ENCODE measurements at places on chromosomes 1 and 21.

- DNase-seq = no peak
These were observed 48.5 kb upstream of the OLIG2 start for GRCh38 chr21:32977216-32977615.

- DNase-seq = no peak
These were observed 2.5 kb upstream of the POGK start for GRCh38 chr1:166836733-166837132.

DNA sequence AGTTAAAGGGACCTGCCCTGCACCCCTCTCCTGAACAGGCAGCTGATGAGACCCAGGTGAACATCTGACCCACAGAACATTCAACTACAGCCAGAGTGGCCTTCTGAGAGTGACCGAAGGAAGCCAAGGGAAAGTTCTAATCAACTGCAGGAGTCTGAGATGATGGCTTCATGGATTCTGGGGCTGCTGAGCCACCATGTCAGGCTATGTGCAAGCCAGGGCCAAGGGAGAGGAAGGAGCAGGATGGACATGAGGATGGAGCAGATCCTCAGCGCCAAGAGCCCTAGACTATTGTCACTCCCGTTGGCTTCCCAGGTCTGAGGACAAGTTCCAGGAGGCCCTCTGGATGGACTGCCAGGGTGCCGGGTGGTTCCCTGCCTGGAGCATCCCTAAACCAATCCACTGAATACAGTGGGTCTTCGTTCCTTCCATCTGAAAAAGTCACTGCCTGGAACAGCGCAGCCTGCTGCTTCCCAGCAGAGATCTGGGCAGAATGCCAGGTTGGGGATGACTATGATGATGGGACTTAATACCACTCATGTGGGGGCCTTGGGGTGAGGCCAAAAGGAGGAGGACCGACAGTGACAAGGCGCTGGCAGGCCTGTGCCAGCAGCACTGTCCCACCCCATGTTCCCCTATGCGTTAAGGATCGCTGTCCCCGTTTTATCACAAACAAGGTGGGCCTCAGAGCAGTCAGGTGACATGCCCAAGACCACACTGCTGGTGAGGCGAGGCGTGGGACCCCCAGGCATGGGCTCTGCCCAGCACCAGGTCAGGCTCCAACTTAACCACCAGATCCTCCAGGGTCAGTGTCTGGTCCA, 19.8 kb downstream of the SPOCD1 start:
- DNase-seq = no peak

DNA sequence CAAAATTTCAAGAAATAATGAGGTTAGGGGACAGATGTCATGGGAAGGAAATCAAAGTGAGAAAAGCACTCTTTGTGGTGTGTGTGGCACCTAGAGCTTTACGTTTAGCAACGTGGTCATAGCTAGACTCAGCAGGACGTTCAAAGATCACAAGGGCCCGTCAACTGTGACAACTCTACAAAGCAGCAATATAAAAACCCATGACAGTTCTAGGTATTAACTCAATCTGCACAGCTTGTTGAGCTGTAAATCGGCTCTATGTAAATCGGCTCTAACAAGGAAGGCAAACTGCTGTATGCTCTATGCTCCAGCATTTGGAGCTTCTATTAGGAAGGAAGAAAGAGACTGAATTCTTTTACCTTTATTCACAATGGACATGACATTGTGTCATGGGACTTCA, 64.8 kb downstream of the TP53BP2 start:
- no peak for DNase-seq

DNA sequence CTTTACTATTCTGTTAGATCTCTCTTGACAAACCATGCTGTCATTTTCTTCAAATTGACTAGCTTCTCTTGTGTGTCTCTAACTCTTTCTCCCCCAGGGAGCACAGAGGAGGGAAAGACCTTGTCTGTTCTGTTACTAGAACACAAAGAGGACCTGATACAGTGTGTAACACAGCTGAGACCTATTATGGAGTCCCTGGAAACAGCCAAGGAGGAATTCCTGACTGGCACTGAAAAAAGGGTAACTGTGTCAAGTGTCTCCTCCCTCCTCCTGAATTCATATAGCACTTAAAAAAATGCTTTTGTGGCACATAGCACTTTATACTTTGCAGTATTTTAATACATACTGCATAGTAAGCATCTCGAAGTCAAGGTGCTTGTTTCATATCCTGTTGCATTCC, 50.6 kb downstream of the ZBTB40 start:
- DNase-seq = no peak

- peak; percentile 21 for DNase-seq
These were observed 53.1 kb upstream of the LBR start for GRCh38 chr1:225480825-225481434.

DNA sequence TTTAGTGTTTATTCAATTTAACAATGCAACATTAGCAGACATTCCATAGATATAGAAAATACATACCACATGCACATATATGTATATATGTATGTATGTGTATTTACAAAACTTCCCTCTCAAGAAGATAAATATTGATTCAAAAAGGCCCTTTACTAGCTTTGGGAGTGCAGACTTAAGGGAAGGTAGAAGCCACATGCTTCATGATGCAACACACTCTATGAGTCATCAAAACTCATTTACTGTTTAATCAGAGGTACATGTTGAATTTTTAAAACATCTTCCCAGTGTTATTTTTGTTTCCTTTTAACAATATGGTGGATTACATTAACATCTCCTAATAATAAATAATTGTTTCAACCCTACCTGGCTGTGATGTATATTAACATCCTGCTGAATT, 61.4 kb upstream of the KIRREL1 start:
- DNase-seq = peak; percentile 76

DNA sequence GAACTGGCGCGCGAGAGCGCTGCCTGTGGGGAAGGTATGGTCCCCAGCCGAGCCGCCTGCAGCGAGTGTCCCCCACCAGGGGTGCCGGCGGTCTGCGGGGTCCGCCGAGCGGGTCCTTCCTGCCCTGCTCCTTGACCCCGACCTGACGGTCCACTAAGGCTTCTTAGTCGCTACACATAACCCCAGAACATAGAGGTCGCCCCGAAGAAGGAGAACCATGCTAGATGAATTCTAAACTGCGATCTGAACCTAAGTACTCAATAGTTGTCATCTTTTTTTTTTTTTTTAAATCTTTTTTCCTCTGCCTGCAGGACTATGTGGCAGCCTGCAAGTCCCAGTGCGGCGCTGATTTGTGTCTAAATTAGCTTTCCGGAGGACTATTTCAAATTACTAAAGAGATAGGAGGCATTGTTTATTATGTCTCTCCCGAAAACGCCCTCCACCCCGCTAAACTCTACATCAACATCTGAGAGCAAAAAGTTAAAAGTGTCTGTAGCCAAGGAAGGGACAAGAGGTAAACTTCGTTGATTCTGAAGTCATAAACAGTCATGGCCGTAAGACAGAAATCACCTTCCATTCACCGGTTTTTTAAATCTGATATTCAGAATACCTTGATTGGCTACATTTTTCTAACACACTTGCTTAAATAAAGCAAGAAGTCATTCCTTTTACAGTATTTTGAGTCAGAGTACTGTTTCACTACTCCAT, 476 bp downstream of the AXDND1 start:
- DNase-seq = peak; percentile 4

DNA sequence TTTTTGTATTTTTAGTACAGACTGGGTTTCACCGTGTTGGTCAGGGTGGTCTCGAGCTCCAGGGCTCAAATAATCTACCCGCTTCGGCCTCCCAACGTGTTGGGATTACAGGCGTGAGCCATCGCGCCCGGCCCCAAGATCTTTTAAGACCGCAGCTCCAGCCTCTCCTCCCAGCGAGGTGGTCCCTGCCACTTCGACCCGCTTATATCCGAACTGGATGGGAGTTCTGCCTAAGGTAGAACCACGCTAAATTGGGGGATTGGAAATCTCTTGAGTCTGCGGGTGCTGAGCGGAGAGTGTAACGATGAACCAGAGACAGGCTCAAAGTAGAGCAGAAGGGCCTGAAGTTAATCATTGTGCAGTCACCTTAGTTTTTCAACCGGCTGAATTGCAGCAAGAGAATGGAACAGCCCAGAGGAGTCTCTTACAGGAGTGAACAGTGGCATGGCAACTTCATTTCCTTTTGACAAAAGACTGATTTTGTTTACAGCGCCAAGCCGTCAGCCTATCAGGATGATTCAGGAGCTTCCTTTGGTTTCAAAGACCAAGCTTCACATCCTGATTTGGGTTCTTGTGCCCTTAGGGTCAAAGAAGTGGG, 726 bp upstream of the CYB5R1 start:
- DNase-seq = peak; percentile 63

GRCh38 chr1:84164567-84165021, 20.5 kb downstream of the PRKACB start:
- DNase-seq = no peak

- peak; percentile 55 for DNase-seq
These were observed 22.0 kb downstream of the CNST start for GRCh38 chr1:246588159-246588721.

- DNase-seq = peak; percentile 97
These were observed 127.0 kb downstream of the MRPS6 start for GRCh38 chr21:34200288-34200905.

DNA sequence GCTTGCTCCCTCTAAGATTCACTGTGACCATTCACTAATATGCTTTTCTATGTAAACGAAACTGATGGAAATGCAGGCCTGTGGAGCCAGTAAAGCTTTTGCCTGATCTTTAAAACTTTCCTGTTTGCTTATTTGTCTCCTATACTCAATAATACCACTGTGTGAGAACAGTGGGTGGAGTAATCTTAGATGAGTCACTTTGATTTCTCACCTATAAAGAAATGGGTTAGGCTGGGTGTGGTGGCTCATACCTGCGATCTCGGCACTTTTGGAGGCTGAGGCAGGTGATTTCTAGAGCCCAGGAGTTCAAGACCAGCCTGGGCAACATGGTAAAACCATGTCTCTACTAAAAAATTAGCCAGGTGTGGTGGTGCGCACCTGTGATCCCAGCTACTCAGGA, 70.8 kb downstream of the RWDD3 start:
- no peak for DNase-seq

GRCh38 chr1:36198641-36199040, 25.6 kb upstream of the THRAP3 start:
- no peak for DNase-seq

DNA sequence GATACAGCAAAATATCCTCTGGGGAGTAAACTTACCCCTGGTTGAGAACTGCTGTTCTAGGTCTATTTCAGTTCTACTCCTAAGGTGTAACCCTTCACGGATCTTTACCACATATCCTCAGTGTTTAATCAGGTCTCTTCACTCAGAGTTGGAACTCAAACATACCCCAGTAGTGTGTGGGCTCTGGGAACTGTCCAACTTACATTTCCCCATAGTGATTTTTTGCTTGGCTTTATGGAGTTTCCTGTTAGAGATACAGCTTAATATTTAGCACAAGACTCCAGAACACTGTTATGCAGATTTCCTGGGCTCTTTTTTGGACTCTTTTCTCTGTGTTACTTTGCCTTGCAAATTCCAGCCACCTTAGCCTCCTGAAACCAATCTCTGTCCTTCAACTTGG, 26.7 kb upstream of the LIN9 start:
- DNase-seq = no peak

GRCh38 chr1:24486331-24487065, 16.1 kb upstream of the RCAN3 start:
- DNase-seq = no peak

DNA sequence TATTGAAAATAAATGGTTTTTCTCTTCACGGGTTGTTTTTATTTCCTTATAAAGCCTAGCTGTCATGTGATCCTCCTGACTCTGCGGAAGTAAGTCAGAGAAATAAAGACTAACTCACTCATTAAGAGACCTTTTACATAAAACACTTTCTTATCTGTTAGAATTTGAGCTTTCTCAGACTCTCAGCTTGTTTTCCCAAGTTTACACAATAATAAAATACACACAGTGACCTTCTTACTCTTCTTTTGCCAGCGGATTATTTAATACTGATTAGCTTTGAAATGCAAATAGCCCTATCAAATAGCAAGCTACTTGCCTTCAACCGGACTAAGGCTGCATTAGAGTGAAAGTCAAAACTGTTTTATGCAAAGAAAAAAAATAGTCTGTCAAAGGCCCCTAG, 45.5 kb upstream of the CXADR start:
- no peak for DNase-seq

- DNase-seq = no peak
These were observed 80.8 kb downstream of the MATN1 start for GRCh38 chr1:30642391-30643120.

DNA sequence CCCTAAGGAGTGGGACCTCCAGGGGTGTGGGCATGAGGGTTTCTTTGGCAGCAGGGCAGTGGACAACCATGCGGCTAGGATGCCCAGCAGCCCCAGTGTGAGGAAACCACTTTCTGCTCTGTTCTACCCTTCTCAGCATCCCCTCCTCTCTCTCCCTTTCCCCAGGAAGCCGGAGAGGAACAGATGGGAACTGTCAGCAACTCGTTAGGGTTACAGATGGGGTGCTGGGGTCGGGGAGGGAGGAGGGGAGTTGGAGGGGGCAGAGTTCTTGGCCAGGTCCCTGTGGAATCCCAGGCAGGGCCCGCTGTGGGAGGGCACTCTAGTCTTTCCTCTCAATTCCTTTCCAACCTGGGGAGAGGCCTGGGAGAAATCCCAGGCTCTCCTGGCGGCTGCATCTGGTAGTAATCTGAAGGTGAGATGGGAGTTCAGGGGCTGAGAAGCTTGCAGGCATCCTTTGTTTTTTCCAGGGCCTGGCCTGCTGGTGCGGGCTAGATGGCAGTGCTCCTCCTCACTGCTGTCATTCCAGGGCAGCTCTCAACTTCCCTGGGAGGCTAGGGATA, 93.9 kb upstream of the CSF3R start:
- no peak for DNase-seq

- no peak for DNase-seq
These were observed 18.6 kb upstream of the SH3D21 start for GRCh38 chr1:36287595-36287994.

- DNase-seq = peak; percentile 83
These were observed 115.4 kb upstream of the RAB4A start for GRCh38 chr1:229155472-229155871.

DNA sequence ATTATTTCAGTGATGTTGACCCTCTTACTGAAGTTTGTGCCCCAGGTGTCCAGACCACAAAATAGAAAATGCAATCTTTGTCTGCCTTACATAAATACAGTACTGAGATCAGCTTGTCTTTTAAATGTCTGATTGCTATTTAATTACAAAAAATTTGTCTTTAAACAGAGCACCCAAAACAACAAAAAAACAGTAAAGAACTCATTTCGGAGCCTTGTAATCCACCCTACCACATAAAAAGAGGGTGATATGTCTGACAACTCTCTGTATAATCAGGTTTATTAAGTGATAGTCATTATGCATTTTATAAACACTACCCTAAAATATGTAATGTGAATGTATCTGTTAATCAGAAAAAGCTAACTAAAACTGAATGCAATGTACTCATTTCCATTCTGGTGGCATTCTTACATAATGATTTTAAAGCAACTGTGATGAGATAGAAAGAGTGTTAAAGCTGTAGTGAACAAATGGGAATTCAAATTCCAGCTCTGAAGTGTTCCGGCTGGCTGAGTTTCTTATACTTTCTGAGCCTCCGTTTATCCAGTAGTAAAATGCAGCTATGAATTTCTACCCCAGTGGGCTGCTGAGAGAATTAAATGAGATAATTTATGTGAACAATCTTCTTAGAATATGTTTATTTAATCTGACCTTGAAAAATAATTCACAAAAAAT, 486.6 kb downstream of the USP25 start:
- no peak for DNase-seq
